ENCODE measurements at places on chromosomes 4 and X.

DNA sequence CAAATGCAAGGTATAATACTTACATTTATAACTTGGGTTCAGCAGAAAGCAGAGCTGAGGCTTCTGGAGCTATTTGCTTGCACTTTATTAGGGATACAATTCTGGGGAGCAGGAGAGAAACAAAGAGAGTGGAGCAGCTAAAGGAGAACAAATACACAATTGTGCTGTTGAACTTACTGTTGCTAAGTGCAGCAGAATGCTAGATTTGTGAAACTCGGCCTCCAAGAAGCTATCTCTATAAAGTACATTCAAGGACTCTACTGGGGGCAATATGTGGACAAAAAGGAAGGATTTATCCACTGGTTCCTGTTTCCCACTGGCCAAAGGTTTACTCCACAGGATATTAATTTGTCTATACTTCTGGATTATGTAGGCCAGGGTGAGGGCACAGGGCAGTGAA lies 86.8 kb downstream of the PPP1R2C start:
- no peak for ATAC-seq

GRCh38 chrX:13387666-13388494 lies 68.0 kb upstream of the ATXN3L start:
- ATAC-seq = peak; percentile 64

GRCh38 chr4:184335520-184335919 lies 117.8 kb upstream of the ENPP6 start:
- ATAC-seq = no peak

GRCh38 chr4:73607375-73608033 lies 12.7 kb downstream of the RASSF6 start:
- no peak for ATAC-seq

GRCh38 chr4:95638920-95639501 lies 90.2 kb upstream of the UNC5C start:
- peak; percentile 36 for ATAC-seq

DNA sequence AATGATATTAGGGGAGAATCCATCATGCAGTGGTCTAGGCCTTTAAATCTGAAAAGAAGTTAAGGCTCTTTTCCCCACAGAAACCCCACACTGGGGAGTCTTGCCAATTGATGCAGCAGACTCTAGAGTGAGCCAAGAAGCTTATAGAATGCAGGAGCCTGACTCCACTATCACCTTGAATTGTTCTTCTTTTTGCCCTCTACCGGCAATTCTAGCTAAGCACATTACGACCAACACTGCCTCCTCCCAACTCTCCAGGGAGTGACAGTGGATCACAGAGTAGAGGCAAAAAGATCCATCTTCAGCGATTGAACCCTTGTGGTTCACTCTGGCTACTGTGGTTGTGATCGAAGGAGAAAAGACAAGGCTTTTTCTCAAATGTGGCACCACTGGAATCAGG lies 331.5 kb downstream of the NKX6-1 start:
- ATAC-seq = peak; percentile 73

DNA sequence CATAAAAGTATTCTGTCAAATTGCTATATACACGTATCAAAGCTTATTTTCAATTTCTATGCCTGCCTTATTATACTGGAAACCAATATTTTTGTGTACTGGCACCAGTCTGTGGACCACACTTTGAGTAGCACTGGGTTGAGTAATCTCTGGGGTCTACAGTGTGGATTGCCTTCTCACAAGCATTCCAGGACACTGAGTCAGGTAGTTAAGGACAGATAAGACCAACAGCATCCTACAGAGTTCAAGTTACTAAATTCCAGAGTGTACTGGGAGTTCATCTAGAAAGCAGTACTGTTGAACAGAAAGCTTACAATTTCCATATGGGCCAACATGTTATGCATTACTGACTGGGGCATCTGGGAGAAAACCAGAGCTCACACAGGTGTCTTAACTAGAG lies 61.8 kb downstream of the VMA21 start:
- ATAC-seq = no peak

DNA sequence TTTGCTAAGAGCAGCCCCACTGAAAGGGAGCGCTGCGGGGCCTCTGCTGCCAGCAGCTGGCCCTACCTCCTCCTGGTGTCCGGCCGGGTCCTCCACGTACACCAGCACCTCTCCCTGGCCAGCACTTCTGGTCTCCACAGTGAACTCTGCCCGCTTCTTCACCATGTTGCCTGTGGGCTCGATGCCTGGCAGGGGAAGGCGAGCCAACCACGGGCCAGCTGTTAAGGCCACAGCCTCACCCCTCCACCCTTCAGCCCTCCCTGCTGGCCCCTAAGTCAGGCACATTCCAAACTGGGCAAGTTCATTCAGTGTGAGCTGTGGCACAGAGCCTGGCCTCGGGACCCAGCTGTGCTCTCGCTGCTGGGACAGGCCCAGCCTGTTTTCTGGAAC lies 7.8 kb downstream of the FLNA start:
- no peak for ATAC-seq

GRCh38 chrX:48791063-48791820 lies 4.9 kb downstream of the GATA1 start:
- no peak for ATAC-seq

GRCh38 chr4:145061318-145061920 lies 36.6 kb downstream of the ANAPC10 start:
- peak; percentile 82 for ATAC-seq

GRCh38 chr4:10690185-10690907 lies 5.8 kb upstream of the CLNK start:
- no peak for ATAC-seq

DNA sequence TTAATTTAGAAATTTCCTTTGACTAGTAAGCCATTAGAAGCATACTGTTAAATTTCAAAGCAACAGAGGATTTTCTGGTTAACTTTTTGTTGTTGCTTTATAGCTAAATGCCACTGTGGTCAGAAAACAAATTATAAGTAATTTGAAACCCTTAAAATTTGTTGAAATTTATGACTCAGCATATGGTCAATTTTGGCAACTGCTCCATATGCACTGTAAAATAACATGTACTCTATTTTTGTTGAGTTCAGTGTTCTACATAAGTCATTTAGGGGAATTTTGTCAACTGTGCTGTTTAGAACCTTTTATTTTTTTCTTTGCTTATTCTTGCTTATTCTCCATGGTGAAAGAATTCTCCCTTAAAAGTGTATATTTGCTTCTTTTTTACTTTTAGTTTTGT lies 28.6 kb downstream of the SCLT1 start:
- peak; percentile 44 for ATAC-seq

DNA sequence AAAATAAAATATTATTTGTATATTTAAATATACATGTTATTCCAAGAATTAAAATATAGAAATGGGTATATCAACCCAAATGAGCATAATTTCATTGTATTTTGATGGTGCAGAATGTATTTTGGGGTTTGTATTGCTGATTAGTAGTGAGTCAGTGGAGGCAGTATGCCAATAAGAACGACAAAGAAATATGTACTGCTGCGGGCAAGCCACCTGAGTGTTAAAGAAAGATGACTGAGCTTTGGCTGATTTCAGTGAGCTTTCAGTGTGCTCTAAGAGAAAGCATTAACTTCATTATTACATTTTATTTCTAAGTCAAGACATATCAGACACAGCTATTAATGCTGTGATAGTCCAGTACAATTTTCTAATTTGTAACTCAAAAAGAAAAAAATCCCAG lies 297.8 kb downstream of the ANK2 start:
- no peak for ATAC-seq

DNA sequence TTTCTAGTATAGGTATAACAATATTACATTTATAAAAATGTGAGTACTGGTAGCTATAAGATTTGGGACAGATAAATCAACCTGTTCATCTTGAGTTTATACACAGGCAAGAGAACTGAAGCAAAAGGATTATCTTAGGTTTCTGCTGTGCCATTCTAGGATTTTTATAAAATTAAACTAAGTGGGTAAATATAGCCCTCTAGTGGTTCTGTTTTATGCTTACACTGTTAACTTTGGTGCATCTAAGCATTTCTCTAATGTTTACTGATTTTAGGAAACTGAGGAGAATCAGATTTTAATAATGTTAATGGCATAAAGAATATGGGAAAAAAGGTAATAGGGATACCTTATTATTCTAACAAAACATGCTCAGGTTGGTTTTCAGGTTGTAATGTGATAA lies 1.1 kb upstream of the RRH start:
- peak; percentile 86 for ATAC-seq

- no peak for ATAC-seq
Measured at GRCh38 chr4:125739760-125740159, 425.0 kb downstream of the FAT4 start.

DNA sequence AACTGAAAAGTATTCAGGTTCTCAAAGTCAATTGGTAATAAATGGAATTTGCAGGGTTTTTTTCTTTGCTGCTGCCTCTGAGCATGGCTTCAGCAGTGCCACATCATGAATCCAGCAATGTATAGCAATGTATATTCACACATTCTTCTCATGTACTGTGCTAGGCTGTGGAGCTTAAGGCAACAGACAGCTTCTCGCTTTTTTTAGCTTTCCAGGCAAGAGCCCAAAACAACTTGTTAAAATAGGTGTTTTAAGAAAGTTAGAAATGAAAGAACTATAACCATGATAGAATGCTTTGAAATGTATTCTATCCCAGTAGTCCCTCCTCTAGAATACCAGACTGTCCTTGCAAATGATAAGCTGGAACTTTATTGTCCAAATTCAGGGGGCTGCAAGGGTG lies 30.4 kb downstream of the SMIM43 start:
- ATAC-seq = no peak

DNA sequence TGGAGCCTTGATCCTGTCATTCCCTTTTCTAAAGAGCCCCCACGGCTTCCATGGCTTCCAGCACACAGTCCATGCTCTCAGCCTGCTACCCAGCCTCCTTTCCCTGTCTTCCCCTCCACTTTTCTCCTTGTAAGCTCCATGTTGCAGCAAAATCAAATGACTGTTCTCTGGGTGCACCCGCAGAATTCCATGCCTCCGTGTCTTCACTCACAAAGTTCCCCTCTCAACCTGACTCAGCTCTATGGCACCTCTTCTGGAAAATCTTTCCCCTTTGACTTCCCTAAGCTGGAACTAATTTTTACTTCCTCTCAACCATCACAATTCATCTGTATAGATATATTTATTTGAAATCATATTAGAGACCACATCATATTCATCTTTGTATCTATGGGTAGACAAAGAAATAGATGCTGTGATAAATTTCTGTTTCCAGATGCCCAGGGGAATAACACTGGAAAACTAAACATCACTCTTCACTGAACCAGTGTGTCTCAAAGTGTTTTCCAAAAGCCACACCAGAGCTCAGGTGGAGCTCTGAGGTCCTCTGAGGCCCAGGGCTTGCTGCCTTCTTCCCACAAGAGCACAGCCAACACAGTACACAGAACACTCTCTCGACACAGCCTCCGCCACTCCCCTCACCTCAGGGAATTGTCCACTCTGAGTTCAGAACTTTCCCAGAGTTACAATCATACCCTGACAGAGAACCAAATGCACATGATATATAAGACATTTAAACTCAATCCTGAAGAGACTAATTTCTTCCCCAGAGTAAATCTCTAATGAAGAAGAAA lies 3.3 kb downstream of the SETD7 start:
- no peak for ATAC-seq

DNA sequence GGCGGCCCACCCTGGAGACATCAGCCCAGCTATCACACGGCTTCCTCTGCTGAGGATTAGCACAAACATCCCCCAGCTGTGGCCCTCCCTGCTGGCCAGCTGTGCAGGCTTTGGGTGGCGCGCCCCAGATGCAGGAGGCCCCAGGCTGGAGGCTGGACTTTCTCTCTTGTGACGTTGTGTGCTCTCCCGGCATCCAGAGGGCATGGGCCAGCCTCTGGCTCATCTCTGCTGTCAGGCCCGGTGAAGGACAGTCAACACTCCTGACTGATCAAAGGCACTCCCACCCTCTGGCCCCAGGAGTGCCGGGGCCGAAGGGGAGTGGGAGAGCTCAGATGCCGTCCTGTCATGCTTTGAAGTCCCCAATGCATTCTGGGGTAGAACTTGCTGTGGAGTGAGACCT lies 29.9 kb upstream of the PJA1 start:
- no peak for ATAC-seq

GRCh38 chr4:84171871-84172270 lies 327.2 kb downstream of the NKX6-1 start:
- ATAC-seq = no peak

GRCh38 chr4:79514621-79515329 lies 106.7 kb upstream of the GK2 start:
- no peak for ATAC-seq

DNA sequence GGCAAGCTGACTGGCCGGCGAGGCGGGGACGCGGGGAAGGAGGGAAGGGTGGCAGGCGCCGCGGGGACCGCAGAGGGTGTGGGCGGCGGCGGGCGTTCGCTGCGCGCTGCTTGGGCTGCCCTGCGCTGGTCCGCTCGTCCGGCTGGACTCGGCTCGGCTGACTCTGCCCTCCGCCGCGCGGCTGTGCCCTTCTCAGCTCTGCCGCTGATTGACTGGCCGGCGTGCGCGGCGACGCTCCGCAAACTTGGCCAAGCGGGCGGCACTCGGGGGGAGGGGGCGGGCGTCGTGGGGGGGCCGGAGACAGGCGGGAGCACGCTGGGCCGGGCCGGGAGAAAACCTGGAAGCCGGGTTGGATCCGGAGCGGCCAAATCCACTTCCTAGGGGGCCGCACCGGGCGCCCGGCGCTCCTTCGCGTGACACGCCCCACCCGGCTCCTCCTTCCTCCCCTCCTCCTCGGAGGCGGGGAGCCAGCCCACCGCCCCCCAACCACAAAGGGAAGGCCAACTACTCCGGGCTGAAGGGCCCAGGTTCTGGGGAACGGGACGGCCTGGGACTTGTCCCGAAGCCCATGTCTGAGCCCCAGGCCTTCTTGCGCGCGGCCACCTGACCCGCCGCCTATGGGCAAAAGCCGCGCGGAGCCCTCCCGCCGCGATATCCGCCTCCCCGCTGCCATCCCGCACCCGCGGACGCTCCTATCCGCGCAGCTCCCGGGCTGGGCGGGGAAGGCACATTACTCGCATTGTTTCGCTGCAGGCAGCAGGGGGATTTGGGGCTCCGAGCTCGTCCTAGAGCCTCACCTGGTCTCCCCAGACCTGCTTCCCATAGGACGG lies at the start of gene GPC4:
Gene GPC4, minus strand, starts transcription at position 214 of the 830 bp plus-strand sequence. CDS start 524 bp downstream, outside the sequence.
- ATAC-seq = peak; percentile 75

- ATAC-seq = no peak
Measured at GRCh38 chr4:14132301-14132700, 504.8 kb upstream of the BOD1L1 start.

- no peak for ATAC-seq
Measured at GRCh38 chrX:44157283-44157682, 184.1 kb upstream of the NDP start.

DNA sequence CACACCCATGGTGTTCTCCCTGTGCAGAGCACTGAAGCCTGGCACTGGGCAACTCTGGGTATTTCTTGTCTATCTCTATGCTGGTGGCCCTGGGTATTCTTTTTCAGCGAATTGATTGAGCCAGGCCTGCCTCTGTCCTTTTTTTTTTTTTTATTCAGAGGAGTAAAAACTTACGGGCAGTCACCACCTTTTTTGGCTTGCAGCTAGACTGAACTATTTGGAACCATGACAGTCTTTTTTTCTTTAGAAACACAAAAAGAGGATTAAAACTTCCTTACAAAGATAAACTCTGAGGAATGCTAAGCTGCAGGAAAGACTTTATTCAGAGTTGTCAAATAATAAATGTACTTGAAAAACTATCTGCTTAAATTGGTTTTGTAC lies 119.2 kb upstream of the STIM2 start:
- ATAC-seq = no peak

Data from SK-N-SH treated with all-trans-retinoic acid at 6 μM for 48 hours (cell line).